ENCODE measurements at places on chromosomes 3 and 15. TPM values are rescaled to one million over a fixed set of nuclear protein-coding genes. Genes with fewer than 3 reads are reported as not detected.

The TEX55 gene
- total RNA-seq = not detected

The SMCO1 gene
- total RNA-seq = 0.38 TPM

The PIK3CB gene
- total RNA-seq = 39.1 TPM

The MAP1A gene
- 26.2 TPM for total RNA-seq

The PLA2G4F gene
- total RNA-seq = 0.99 TPM

The ALPK3 gene
- 11.1 TPM for total RNA-seq

The RHCG gene
- total RNA-seq = 1.0 TPM

The CDV3 gene
- total RNA-seq = 145 TPM

The GOLGA8R gene
- total RNA-seq = 10.7 TPM

The BMF gene
- 20.1 TPM for total RNA-seq

The MUC4 gene
- total RNA-seq = 5.8 TPM

The WDR49 gene
- 1.1 TPM for total RNA-seq
